Activated T-helper 2 cell treated with anti-CD3 and anti-CD28 coated beads, Interferon-gamma antibody, Interleukin-2, Interleukin-4, amounts not matched to agents 10 μg/mL and 5 μg/mL and 100 μg/mL, durations not matched to agents 14 hours and 24 hours and 36 hours (primary cell): ENCODE measurements at places on chromosomes 3 and 15.

DNA sequence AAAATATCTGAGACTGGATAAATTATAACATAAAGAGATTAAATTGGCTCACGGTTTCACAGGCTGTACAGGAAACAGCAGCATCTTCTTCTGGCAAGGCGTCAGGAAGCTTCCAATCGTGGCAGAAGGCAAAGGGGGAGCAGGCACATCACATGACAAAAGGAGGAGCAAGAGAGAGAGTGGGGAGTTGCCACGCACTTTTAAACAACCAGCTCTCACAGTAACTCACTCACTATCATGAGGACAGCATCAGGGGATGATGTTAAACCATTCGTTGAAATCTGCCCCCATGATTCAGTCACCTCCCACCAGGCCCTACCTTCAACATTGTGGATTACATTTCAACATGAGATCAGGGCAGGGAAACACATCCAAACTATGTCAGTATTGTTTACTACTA is 114.5 kb upstream of the SPATA16 start:
- no peaks in the 10 kb centered on the region for H3K27me3 ChIP-seq
- H3K4me3 ChIP-seq = no peak overlapping the region
- no peak for DNase-seq

DNA sequence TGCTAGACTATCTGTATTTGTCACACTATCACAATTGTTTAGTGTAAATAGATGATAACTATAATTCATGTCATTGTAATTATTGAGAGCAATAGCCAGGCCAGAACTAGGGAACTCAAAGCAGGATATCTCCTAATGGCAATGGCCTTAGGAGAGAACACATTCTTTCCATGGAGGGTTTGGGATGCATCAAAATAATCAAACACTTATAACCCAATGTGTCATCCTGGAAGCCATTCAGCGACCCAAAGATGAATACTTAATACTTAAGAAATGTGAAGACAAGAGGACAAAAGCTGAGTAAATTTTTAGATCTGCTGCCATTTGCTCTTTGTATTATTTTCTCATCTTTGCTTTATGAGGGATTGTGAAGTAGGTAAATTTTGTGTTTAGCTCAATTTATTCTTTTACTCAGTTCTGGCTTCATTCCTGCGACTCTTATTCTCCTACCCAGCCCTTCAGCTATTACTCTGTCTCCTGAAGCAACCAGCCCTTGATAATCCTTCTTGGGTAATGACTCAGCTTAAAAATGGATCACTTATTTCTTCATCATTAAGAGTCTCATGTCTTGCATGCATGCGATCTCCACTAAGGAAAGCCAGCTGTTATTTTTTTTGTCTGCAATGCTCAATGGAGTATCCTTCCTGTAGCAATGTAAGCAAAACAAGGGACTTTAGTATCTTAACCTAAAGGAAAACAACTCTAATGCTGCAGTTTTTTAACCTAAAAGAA is 2.0 kb downstream of the OR4F15 start:
- peaks cover 7% of the 10 kb centered on the region for H3K27me3 ChIP-seq
- H3K36me3 ChIP-seq = no peaks in the 10 kb centered on the region
- no peak overlapping the region for H3K27ac ChIP-seq
- no peak for DNase-seq
- H3K4me1 ChIP-seq = no peaks in the 10 kb centered on the region

DNA sequence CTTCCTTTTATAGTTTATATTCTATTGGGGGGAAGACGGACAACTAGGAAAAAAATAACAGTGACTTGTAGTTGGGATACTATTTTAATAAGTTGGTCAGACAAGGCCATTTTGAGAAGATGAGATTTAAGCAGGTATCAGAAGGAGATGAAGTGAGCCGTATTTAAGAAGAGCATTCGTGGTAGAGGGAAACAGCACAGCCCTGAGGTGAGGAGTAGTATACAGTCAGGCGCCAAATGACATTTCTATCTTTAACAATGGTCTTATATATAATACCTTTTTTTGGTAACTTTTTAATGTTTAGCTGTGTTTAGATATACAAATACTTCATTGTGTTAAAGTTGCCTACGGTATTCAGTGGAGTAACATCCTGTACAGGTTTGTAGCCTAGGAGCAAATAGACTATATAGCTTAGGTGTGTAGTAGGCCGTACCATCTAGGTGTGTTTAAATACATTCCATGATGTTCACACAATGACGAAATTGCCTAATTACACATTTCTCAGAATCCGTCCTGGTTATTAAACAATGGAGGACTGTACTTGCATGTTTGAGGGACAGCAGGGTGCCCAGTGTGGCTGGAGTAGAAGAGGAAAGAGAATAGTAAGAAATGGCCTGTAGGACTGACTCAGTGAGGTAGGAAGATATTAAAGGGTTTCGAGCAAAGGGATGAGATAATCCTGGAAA is 1.6 kb downstream of the NKTR start:
- H3K27ac ChIP-seq = peak overlapping the region; percentile 96
- no peak for DNase-seq
- H3K36me3 ChIP-seq = peaks cover 55% of the 10 kb centered on the region
- H3K27me3 ChIP-seq = no peaks in the 10 kb centered on the region

- no peak overlapping the region for H3K27ac ChIP-seq
- no peak overlapping the region for H3K4me3 ChIP-seq
- H3K4me1 ChIP-seq = peaks cover 8% of the 10 kb centered on the region
- DNase-seq = no peak
- no peaks in the 10 kb centered on the region for H3K36me3 ChIP-seq
- H3K27me3 ChIP-seq = peaks cover 48% of the 10 kb centered on the region
Observed at GRCh38 chr15:81115054-81115939, 18.8 kb upstream of the CFAP161 start.

DNA sequence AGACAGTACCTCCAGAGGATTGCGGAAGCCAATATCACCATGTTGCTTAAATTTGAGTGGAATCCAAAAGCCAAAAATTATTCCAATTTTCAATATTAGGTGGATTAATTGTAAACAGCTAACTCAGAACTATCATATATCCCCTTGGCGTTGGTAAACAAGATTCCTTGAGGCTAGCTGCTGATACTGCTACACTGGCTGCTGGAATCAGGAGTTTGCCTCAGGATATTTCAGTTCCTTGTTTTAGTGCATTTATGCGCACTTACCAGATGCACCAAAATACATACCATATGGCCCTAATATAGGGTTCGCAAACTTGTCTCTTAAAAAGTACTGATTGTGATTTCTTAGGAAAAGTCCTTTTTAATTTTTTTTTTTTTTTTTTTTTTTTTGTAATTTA is 605.2 kb upstream of the NAALADL2 start:
- no peaks in the 10 kb centered on the region for H3K27me3 ChIP-seq
- DNase-seq = no peak
- no peak overlapping the region for H3K27ac ChIP-seq
- H3K4me3 ChIP-seq = no peak overlapping the region
